NCI-H2029 treated with DMSO at 0.1 percent for 48 hours (cell line): ENCODE measurements at places on chromosomes 5 and 9.

- peak; percentile 50 for DNase-seq
Measured at GRCh38 chr9:93009337-93010015, 49.0 kb upstream of the SUSD3 start.

GRCh38 chr5:139669662-139670368, 21.7 kb downstream of the CXXC5 start:
- DNase-seq = no peak

DNA sequence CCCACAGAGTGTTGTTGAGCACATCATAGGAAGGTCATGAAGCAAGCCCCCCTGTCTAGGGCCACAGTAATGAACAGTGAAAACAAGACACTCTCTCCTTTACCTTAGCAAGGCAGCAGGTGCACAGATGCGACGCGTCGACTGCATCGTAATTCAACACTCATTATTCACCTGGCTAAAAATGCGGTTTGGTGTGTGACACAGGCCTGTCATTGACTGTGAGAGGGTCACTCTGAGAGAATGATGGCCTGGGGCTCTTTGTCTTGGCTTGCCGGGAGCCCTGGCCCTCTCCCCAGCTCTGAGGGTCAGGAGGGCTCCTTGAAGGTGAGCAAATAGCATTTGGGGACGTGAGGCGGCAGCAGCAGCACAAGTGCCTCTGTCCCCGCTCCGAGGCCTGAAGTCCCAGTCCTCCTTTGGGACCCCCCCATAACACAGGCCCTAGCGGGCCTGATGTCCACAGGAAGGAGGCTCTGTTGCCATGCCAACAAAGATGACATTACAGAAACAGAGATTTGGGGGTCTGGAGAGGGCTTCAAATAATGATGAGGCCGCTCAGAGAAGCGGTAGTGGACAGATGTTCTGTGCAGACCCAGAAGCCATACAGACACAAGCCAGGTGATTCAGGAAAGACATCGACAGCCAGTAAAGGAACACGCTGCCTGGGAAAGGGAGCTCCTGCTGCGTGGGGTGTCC, 46.7 kb downstream of the SHB start:
- DNase-seq = peak; percentile 31

DNA sequence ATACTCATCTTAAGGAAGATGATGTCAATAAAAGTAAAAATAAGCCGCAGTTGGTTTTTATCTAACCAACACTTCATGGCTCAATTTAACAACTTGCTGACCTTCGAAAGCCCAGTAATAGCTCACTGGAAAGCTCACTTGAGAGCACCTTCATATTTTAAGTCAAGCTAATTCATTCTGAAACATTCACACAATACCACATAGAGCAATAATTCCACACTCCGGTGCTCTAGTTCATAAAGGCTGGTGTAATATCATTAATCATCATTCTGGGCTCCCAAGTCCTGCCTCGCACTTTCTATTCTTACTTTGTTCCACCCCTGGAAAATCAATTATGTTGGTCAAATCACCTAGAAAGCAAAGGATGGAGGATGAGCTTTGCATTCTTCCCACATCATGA, 74.4 kb downstream of the ELAVL2 start:
- no peak for DNase-seq
